ENCODE measurements at places on chromosomes 2 and 18. TPM values are rescaled to one million over a fixed set of nuclear protein-coding genes. Genes with fewer than 3 reads are reported as not detected.

ACMSD gene
- not detected for total RNA-seq

DNA sequence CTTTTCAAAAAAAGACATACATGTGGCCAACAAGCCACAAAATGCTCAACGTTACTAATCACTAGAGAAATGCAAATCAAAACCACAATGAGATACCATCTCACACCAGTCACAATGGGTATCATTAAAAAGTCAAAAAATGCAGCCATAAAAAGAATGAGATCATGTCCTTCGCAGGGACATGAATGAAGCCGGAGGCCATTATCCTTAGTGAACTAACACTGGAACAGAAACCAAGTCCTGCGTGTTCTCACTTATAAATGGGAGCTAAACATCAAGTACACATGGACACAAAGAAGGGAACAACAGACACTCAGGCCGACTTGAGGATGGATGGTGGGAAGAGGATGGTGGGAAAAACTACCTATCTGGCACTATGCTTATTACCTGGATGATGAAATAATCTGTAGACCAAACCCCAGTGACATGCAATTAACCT, 17.8 kb upstream of the ATL2 start:
- DNase-seq, result no peak

PDCD1 gene
- 22.5 TPM for total RNA-seq

DNA sequence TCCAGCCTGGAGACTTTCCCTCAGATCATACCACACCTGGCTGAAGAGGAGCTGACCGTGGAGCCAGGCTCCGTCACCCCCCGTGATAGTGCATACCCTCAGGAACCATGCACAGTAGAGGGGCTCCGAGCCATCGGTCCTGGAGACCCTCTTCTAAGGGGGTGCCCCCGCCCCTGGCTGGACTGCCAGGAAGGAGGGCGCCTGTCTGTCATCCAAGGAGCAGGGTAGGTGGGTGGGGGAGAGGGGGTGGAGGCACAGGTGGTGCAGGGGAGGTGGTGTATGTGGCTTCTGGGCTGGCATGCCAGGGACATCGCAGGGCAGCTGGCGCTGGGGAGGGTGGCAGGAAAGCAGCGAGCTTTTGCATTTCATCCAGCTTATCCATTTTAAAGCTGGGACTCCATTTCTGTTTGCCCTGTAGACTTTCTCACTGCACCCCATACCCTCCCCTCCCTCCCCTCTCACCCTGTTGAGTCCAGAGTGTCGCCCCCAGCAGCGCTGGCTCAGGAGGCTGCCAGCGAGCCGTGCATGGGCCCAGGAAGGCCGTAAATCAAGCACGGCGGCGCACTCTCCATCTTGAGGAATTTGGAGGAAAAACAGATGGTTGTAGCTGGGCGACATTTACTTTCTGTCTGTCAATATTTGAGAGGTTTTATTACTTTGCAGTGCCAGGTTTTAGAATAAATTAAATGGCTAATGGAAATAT, 56.2 kb upstream of the HS6ST1 start:
- no peak for DNase-seq

DNA sequence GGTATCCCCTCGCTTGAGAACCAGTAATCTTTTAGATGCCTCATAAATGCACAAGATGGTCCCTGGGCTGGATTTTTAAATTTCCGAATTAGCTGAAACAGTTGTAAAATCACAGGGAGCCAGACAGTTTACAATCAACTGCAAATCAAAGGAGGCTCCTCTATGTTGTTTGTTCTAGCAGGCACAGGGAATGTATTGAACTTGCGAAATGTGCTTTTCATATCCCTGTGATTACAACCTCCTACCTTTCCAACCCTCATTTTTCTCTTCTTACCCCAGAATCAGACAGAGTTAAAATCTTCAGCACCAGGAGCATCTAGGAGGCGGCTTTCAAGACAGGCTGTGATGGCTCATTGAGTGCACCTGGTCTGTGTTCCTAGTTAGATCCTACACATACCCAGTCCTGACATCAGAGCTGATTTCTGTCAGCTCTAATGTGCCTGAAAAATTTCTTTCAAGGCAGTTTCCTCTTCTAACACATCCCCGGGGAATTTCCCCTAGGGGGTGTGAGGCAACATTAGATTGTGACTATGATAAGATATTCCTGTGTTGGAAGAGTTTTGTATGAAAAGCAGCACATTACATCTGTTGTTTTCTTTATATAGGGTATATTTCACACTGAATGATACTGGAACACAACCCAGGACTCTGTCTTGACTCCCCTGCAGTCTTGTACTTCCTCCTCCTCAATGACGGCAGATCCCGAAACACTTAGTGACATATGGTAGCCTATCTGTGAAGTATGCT, 17.9 kb upstream of the CAVIN2 start:
- DNase-seq, result no peak

ITGAV gene
- 8.7 TPM for total RNA-seq

CSRNP3 gene
- not detected for total RNA-seq

GRCh38 chr18:36183987-36184386, 3.3 kb upstream of the MOCOS start:
- DNase-seq, result no peak

DNA sequence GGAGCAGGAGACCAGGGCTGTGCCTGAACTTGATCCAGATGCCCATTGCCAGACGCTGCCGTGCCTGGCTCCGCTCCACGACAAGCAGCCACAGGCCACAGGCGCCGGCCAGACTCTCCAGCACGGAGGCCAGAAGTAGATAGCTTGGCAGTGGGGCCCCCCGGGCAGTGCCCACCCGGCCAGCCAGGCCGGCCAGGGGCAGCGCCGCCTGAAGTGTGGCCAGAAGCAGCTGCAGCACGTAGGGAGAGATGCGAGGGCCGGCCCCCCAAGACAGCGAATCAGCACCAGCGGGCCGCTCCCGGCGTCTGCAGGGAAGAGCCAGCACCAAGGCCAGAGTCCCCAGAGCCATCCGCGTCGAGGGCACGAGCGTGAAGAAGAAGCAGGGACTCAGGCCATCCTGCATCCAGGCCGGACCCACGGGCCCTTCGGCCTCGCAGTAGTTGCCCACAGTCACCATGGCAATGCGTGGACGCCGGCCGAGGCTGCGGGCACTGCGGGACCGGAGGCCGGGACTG, 484 bp downstream of the ABCB6 start:
- DNase-seq, result peak; percentile 64

DNA sequence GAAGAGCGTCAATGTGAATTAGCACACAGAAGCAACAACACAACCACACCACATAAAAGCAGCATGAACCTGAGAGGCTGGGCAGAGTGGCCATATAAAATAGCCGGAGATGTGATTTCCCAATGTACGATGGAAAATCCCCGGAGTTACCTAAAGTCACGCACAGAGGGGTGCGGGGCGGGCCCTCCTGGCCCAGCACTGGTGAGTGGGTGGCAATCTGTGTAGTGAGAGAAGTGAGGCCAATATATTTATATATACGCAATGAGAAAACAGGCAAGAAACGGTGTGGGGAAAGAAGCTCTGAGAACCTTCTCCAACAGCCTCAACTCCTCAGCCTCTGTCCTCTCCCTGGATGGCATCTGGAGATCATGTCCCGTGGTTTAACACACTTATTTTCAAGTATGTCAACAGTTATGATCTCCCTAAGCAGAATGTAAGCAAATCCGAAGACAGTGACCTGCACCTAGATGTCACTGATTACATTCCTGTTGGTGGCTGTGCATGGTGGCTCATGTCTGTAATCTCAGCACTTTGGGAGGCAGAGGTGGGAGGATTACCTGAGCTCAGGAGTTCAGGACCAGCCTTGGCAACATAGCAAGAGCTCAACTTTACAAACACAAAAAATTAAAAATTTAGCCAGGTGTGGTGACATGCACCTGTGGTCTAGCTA, 41.6 kb downstream of the CRACDL start:
- DNase-seq, result no peak

DNA sequence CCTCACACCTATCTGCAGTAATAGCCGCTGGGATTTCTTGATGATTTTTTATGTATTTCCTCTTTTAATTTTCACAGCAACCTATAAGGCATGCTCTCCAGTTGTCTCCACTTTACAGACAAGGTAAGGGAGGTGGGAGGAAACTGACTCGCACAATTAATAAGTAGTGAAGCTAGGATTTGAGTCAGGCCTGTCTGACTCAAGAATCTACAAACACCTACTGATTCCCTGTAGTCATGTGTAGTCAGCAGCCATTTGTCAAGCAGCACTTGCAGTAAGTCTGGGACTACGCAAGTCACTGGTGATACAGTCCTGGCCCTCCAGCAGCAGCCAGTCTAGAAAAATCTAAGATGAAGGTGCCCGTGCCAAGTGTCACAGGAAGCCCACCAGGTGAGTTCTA, 193.6 kb upstream of the PKDCC start:
- peak; percentile 19 for DNase-seq

- DNase-seq, result no peak
These were observed 26.9 kb upstream of the IL18RAP start for GRCh38 chr2:102396012-102396411.

GRCh38 chr2:207490441-207490840, 39.3 kb upstream of the CREB1 start:
- no peak for DNase-seq

GRCh38 chr2:234254783-234255521, 204.4 kb downstream of the SPP2 start:
- no peak for DNase-seq

DNA sequence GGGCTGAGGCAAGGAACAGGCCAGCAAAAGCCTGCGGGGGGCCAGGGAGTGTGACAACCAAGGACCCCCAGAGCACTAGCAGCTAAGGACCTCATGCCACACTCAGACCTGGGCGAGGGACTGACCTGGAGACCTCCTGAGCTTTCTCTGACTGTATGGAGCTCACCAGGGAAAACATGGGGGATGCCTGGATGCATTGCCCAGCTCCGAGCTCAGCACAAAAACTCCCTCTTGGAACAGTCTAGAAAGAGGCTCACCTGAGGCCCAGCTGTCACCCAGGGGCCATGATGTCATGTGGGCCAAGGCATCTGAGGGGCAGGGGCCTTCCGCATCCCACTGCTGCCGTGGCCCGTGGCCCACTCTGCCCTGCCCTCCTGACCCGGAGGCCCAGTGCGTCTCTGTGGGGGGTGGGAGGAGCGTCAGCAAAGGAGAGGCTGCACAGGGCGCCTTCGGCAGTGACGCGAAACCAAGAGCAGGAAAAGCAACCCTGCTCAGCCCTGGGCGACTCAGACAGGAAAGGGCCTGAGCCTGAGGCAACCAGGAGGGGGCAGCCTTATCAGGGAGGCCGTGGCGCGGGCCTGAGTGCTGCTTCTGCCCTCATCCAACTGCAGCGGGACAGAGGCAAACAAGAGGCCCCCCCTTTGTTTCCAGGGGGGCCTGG, 57.3 kb upstream of the ALPP start:
- DNase-seq, result peak; percentile 67

DNA sequence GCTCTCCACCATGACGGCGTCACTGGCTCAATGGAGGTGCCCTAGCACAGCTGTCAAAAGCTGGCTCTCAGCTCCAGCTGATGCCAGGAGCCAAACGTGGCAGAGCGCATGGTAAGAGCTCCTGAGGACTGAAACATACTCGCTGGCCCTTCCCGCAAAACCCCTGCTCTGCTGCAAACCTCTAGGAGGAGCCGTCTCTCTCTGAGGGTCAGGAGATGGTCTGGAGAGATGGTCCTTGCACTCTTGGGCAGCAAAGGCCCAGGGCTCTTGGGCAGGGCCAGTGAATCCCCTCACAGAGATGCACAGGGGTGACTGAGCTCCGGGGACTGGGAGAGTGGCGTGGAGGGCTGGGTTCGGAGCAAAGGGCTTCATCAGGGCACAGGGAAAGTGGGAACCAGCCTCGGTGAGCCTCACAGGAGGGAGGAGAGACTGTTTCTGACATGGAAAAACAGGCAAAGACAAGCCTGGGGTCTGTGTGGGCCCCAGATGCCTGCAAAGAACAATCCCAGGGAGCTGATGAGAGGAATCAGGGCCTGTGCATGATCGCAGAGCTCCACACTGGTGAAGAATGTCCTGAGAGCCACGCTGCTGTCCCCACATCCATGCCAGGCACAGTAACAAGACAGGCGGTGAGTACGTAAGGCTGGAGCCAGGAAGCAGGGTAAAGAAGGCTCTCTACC, 17.2 kb downstream of the SNORC start:
- DNase-seq, result no peak

CD226 gene
- total RNA-seq, result 42.4 TPM

- peak; percentile 55 for DNase-seq
These were observed 194.8 kb downstream of the ZEB2 start for GRCh38 chr2:144325086-144325485.

- no peak for DNase-seq
These were observed 640.1 kb upstream of the FSHR start for GRCh38 chr2:49794396-49794795.

DNA sequence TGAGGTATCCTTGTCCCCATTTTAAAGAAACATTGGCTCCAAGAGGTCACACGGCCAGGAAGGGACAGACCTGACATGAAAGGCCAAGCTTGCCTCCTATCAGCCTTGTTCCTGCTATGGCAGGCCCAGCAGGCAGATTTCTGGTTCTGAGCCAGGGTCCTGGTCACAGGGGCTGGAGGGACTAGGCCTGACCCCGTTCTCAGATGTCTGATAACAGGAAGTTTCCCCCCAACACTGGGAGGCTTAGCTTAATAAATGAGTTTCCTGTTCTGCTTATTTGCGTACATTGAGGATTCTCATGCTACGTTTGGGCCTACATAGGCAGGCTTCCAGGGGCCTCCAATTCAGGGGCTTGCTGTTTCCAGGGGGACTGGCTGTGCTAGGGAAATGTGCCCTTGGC, 107.8 kb upstream of the LTBP1 start:
- no peak for DNase-seq

DNA sequence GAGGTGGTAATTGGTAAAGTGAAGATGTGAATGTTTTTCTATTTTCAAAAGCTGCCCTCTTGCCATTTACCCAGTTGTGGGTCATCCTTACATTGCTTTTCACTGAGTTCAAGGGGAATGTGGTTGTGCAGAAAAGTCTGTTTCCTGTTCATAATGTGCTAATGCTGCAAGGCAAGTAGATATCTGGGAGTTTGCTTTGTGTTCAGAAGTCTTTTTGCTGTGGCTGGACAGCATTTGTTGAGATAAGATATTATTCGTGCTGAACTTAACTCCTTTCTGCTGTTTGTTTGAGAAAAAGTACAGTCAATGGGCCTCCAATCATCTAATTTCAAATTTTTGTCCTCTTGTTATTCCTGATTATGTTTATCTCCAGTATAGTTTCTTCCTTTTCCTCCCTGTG, 263.2 kb downstream of the LTBP1 start:
- no peak for DNase-seq

SCN2A gene
- total RNA-seq, result 0.21 TPM

GRCh38 chr2:223052548-223053483, 826 bp downstream of the KCNE4 start:
- DNase-seq, result no peak

GCC2 gene
- total RNA-seq, result 43.8 TPM

GPR45 gene
- total RNA-seq, result not detected

DNA sequence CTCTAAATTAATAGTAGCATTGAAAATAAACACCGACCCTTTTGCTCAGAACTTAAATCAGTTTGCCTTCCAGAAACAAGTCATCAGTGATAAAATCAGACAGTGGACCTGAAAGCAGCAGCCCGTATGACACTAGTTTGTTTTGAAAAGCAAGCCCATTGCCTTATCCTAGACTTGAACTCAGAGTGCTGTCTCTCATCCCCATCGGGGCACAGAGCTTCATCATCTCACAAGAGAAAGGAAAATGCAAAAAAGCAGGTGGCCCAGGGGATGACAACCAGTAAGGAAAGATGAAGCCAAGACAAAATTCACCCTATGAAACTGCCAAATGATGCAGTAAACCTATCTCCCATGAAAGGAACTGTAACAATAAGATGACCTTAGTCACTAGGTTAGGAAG, 71.2 kb downstream of the CERKL start:
- no peak for DNase-seq

Data from activated naive CD4-positive, alpha-beta T cell treated with anti-CD3 and anti-CD28 coated beads, Interleukin-2, amount 50 U/mL, for 72 hours (primary cell).